ENCODE measurements at places on chromosomes 2 and 18. TPM values are rescaled to one million over a fixed set of nuclear protein-coding genes. Genes with fewer than 3 reads are reported as not detected.

DNA sequence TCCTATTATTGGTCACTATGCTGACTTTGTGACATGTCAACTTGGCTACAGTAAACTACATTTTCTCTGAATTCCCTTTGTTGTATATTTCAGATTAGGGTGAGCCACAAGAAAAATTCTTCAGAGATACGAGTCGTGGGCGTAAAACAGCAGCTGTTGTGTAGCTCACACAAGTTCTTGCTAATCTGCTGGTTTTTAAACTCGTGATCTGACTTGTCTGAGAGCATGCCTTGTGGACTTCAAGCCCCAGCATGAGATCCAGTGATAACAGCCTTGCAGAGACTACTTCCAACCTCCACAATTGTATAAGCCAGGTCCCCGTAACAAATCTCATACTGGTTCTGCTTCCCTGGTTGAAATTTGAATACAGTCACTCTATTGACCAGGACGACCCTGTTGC is 259.8 kb upstream of the LYPD1 start:
- no peak for DNase-seq

PLA2R1 gene
- polyA plus RNA-seq = 1.4 TPM

- peak; percentile 85 for DNase-seq
These were observed 6.7 kb downstream of the SP9 start for GRCh38 chr2:174341293-174341994.

GRCh38 chr2:46258937-46259776 is 38.0 kb upstream of the EPAS1 start:
- DNase-seq = no peak

KCNIP3 gene
- 5.8 TPM for polyA plus RNA-seq

- DNase-seq = no peak
These were observed 21.1 kb downstream of the INPP5D start for GRCh38 chr2:233081232-233081730.

DNA sequence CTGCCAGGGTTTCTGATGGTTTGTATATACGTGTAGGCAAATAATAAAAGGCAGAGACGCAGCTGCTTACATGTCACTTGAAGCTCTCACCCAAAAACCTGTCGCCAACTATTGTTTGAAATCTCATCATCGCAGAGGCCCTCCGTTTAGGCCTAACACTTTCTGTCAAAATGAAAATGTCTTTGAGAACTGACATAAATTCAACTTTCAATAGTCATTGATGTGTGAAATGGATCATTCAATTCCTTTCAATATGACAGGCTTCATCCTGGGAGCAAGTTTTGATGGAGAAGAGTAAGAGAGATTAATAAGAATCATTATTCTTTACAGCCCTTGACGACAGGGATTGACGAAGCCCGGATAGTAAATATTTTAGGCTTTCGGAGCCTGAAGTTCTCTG is 2.7 kb downstream of the ACTG2 start:
- no peak for DNase-seq

DNA sequence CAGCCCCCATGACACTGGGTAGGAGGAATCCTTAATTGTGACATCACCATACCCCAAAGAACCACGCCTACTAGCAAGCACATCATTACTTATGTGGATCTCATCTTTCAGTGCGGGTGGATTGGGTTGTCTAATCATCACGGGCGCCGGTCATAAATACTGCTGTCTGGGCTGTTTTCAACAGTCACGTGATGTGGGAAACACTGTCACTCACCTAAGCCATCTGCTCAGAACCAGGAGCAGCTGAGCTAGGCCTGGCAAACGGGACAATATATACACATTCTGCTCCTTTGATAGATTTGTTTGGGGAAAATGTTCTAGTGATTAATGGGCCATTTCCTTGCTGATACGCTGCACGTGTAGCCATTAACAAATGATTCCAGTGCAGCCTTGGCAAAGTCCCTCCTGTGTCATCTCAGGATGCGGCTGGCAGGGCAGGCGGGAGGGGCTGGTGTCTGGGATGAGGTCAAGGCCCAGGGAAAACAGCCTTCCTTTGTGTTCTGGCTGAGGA is 145.9 kb upstream of the COPS8 start:
- no peak for DNase-seq

- DNase-seq = no peak
These were observed 5.9 kb upstream of the SCYGR2 start for GRCh38 chr2:227592694-227593387.

DNA sequence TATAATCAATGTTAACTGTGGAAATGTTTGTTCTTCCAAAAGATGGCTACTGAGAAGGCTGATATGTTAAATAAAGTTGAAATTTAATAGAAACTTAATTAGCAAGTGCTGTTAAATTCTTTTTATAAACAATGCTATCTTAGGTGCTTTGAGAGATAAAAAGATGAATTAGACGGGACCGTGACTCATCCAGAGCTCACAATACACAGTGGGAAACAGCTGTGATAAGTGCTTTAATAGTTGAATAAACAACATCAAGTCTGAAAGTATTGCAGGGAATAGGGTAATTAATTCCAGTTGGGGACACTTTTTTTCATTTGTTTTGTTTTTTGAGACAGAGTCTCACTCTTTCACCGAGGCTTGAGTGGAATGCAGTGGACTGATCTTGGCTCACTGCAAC is 85.5 kb upstream of the DTNA start:
- no peak for DNase-seq

- no peak for DNase-seq
These were observed 788.4 kb downstream of the TSN start for GRCh38 chr2:122543815-122544214.

DNA sequence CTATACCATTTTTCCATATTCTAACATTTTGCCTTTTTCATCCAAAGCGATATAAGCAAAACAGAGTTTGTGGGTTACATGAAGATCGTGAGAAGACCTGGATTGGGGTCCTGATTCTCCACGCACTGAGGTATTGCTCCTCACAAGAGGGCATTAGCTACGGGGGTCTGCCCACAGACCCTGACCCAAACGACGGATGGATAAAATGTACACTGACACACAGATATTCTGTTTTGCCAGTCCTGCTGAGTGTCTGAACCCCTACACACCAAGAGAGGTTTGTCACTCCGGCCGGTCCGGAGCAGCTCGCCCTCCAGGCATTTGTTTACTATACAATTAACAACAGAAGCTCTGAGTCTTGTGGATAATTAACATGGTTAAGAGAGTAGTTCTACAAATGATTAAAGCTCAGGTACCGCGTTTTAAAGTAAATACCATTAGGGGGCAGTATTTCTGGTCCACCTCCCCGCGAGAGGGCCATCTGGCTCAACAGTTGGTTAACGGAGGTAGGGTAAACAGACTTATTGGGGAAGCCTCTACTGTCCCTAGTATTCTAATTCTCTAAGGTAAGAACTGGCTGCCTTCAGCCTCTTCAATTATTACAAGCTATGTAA is 28.4 kb downstream of the SCYGR8 start:
- DNase-seq = no peak

GRCh38 chr2:68709421-68709911 is 25.1 kb upstream of the ARHGAP25 start:
- DNase-seq = no peak

DNA sequence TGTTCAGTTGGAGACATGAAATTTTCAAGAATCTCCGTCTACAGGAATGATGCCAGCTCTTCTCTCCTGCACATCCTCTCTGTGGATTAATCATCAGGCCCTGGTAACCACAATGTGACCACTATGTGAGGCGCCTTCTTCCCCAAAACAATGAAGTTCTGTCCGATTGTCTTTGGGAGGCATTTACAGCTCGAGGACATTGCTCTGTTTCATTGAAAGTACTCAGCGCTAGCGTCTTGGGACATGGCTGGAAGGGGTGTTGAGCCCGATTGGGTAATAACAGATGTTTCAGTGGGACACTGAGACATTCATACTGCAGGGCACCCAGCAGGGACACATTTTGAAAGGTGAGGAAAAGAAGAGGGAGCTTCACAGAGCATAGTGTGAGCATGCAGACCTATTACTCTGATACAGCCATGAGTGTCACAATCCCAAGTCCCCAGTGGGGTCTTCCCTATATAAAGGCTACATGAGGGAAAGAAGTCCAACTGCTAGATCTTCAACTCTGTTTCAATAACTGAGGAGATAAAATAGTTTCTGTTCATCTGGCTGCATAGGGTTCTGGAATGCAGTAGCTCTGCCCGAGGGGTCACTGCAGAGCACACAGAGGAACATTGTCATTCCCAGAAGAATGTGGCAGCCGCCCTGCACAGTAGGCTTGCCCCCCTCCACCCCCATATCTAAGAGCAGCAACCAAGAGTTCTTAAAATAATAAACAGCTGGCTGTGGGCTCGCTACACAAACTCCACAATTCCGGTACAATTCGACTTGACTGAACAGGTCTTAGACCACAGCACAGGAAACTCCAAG is 237.3 kb downstream of the OSR1 start:
- no peak for DNase-seq

FIGN gene
- 0.99 TPM for polyA plus RNA-seq

SCYGR1 gene
- polyA plus RNA-seq = not detected

DNA sequence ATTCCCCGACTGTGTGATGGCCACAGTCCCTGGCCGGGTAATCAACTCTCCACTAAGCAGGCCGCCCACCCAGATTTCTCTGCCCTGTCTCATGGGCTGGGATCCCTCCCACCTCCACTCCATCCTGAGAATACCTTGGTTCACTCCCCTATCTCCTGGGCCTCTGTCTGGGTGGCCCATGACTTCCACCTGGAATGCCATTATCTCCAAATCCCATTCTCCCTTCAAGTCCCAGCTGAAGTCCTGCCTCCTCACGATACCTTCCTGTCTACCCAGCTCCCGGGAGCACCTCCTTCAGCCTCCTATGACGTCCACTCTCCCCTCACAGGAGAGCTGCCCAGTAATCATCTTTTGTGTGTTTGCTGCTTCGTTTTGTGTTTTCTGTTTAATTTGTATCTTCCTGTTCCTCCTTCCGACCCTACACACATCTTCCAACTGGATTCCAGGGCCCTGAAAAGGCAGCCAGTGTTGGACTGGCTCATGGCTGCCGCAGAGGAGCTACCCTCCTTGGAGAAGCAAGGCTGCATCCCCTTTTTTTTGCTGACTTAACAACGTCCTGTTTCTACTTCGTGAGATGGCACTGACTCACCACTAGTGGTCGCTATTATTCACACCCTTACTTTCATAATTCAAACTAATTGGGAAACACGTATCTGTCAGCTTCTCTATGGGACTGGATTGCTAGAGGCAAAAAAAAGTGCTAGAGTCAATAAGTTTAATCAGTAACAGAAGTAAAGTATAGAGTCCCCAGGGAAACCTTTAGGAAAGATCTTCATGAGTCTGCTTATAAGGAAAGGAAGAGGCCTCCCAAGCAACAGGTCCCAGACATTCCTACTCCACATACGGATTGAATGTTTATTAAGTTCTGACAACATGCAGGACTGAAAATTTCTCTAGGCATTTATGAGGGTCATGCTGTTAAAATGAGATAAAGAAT is 171.9 kb upstream of the GATA6 start:
- no peak for DNase-seq

DNA sequence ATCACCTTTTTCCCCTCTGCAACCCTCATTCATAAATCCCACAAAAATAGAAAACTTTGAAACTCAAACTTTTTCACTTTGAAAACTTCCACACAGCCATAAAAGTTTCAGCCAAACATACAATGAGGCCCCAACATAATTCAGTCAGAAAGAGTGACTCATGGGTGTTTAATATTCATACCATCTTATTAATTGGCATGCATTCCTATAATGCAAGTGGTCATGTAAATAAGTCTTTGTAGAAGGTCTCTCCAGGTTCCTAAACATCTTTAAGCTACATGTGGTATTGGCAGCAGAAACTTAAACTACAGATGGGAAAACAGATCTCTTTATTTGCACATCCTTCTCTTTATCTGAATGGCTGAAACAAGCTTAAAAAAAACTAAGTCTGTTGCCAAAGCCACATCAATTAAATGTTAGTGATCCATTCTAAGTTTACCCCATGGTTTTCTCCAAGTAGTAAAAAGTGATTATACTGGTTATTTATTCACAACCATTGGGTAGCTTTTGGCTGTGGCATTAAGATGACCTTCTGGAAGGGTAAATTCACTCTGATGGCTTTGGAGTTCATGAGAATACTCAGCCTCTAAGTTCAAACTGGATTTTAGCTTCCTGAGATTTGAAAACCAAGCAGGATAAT is 70.2 kb upstream of the LYPD1 start:
- no peak for DNase-seq

DNA sequence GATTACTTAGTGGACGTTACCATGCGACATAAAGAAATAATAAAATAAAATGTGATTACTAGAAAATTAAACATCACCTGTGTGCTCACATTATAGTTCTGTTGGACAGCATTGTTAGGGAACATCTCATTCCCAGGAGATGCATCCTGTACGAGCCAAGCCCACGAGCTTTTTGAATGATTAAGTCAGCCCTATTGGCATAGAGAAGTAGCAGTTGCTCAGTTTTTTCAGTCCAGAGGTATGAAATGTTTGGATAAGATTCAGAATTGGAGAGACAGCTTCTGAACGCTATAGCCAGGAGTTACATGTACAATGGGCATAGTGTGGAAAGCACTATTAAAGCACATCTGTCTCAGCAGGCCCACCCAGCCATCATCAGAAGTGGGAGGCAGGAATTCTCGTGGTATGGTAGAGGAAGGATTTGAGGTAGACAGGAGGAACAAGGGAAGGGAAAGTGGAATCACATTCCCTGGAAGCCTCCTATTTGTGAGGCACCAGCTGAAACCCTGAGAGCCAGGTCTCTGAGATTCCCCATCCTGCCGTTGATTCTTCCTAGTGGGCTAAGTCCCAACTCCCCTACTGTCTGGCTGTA is 8.6 kb downstream of the SPATS2L start:
- DNase-seq = no peak

- no peak for DNase-seq
These were observed 14.8 kb upstream of the MLPH start for GRCh38 chr2:237472187-237472712.

ARMC9 gene
- polyA plus RNA-seq = 6.3 TPM

DNA sequence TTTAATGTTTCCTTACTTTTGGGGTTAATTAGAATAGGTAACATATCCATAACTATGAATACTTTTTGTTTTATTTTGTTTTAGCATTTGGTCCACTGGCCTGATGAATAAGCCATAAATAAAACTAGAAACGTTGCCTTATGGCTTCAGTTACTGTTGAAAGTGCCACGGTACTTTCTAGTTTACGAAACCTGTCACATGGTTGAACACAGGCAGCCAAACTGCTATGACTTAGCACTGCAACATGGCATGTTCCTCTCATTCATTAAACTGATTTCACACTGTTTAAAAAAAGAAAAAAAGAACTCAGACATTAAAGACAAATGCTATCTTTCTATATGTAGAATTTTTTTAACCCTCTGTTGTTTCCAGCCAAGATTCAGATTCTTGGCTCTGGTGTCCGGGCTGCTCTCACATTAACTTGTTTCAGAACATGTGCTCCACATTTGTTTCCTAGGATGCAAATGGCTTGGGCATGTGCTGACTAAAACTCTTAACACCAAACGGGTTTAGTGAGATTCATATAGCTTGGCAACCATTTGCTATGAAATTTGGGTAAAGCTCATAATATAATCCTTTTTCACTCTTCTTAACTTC is 323.9 kb upstream of the RND3 start:
- peak; percentile 62 for DNase-seq

DNA sequence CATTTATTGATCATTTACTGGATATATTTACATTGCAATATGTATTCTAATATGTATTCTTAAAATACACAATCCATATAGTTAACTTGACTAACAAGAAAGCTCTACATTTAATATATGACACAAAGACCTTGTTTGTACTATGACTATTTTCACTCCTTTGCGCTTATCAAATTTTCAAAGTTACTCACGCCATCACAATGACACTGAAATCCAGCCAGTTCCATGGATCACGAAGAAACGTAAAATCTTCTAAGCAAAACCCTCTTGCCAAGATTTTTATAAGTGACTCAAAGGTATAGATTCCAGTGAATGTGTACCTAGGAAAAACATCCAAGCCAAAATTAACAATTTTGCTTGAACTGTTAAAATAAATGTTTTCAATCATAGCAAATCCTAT is 39.6 kb downstream of the SCN3A start:
- no peak for DNase-seq

CNPPD1 gene
- 39.4 TPM for polyA plus RNA-seq
